ENCODE measurements at places on chromosomes 5 and 9.

DNA sequence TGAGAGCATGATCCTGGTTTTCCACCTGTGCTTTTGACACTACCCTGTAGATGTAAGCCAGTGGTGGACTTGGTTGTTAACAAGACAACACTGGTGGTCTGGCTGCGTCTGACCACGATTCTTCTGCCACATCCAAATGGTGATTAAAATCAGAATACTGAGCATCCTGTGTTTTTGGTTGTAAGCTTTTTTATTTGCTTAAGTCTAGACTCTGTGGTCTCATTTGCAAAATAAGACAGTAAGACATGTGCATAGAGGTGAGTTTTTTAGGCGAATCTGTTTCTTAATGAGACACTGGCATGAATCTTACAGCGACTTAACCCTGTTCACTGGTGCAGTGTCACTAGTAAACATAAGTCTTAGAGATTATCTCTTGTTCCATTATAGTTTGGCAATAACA, 165.4 kb downstream of the ARHGEF28 start:
- no peak for DNase-seq

- DNase-seq = no peak
Observed at GRCh38 chr5:142777099-142777498, 6.9 kb downstream of the ARHGAP26 start.

GRCh38 chr5:66694036-66694435, 97.8 kb downstream of the MAST4 start:
- no peak for DNase-seq

GRCh38 chr5:153276151-153276550, 214.3 kb upstream of the GRIA1 start:
- peak; percentile 11 for DNase-seq

- DNase-seq = no peak
Observed at GRCh38 chr5:59126016-59126707, 543.3 kb downstream of the RAB3C start.

- no peak for DNase-seq
Observed at GRCh38 chr9:130254747-130255630, 10.6 kb upstream of the HMCN2 start.

GRCh38 chr5:24368115-24368514, 276.7 kb downstream of the CDH10 start:
- no peak for DNase-seq

DNA sequence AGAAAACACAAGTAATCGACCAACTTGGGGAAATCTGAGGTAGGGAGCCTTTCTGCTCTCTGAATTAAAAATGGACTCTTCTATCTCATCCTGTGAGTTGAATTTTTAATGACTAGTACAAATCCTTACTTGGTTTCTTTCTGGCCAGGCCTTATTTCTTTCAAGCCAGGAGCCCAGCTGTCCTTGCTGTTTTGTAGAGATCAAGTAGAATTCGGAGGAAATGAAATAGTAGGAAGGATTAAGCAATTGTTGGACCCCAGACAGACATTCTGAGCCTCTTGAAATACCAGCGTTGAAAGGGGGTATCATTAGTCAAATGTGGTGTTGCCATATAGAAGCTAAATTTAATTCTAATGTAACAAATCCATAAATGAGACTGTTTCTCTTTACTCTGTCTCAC, 53.7 kb upstream of the SMIM15 start:
- no peak for DNase-seq

DNA sequence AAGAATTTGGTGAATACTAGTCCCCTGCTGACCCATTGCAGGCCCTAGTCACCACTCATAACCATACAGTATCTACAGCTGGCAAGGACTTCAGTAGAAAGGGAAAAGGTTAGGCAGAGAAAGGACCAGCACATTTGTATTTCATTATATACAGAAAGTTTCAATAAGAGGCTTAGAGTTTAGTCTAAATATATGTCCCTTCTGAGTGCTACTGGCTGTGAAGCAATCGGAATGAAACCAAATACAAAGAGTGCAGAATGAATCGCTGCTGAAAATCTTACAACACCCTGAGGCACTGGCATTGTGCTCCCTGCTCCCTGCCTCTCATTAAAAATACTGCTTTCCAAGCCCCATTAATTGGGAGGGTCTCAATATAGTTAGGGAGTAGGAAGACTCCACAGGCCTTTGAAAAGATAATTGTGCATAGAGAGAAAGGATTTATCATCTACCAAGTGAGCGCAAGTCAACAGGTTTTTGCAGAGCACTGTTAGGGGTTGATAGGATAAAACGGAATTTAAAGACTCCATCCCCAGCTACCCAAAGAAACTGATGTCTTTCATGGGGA, 110.8 kb downstream of the SLC1A3 start:
- no peak for DNase-seq

DNA sequence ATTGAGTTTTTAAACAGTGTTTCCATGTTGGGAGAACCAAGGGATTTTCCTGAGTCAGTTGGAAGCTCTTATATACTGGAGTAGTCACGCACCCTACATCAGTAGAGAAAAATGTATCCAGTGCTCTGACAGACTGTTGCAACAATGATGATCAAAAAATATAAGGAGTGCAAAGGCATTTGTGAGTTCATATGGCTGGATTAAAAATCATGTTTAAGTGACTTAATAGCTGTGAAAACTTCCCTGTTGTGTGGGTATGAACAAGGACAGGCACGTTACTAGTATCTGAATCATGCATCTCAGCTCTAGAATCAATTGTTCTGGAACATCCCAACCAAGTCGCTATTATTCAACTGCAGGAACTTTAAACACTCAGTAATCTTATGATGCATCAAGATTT, 229.7 kb downstream of the ROR2 start:
- DNase-seq = no peak

DNA sequence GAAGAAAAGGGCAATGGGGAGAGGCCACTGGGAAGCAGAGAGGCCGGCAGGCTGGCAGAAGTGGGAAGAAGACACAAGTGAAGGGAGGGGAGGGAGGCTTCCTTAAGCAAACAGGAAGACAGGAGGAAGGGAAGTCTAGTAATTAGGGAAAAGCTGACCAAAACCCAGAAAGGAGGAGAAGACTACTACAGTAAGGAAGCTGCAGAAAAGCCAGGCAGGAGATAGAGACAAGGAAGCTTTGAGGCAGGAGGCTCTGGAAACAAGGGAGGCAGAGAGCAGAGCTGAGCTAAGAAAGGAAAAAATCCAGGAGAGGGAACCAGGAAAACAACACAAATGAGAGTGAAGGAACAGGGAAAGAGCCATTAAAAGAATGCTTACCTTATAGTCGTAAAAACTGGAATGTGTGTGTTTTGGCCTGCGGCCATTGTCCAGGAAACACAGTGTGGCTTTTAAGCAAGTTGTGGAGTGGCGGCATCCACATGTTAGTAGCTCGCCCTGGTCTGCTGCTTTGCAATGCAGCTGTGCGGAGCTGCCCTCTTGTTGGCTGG, 317.1 kb upstream of the CLINT1 start:
- no peak for DNase-seq

GRCh38 chr5:140243706-140244250, 59.1 kb downstream of the PFDN1 start:
- DNase-seq = no peak

DNA sequence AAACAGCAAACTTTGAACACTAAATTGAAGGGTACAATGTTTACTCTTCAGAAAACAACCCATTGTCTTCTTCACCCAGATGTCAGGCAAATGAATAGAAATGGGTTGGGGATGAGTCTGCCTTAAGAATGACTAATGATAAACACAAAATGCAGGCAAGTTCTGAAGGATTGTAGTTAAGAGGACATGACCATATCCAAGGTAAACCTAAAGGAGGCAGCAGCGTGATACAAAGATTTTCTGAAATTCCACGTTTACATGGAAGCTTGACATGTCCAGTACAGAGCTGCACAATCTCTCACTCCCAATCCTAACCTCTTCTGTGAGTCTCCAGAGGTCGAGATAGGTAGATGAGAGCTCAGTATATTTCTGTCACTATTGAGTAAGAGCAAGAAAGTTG, 1263.2 kb upstream of the CDH6 start:
- no peak for DNase-seq

- no peak for DNase-seq
Observed at GRCh38 chr5:168359820-168360460, 68.5 kb downstream of the WWC1 start.

DNA sequence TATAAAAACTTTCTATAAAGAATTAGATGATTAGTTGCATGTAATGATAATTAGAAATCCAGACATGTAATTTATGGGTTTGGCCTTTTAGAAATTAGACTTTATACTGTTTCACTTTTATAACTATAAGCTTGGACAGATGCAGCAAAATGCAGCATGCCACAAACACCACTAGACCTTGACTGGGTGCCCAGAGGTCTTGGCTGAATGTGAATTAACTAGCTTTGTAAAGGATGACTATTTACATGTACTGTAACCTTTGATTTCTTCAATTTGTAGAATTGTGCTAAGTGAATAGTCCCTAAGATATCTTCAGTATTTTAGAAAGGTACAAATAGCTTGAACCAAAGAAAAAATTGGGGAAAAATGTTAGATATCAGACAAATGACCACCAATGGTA, 2168.1 kb downstream of the MAT2B start:
- no peak for DNase-seq

DNA sequence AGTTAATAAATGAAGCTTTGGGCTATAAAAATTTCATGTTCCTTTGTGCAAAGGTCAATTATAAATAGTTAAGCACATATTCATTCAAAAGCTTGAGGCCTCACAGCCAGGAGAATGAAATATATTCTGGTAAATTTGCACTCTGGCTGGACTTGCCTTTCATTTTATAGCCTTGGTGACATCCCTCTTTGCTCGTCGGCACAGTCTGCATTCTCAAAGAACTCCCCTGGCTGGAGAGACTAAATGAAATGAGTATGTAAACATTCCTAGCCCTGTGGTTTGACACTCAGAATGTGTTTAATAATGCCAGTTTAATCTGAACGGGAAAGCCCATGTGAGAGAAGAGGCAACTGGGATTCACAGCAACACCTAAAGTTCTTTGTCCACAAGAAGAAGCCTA, 285.6 kb downstream of the BRINP1 start:
- DNase-seq = no peak

GRCh38 chr5:82045554-82046275, 73.9 kb downstream of the ATG10 start:
- no peak for DNase-seq

GRCh38 chr5:136080483-136081216, 51.9 kb downstream of the TGFBI start:
- DNase-seq = peak; percentile 76

DNA sequence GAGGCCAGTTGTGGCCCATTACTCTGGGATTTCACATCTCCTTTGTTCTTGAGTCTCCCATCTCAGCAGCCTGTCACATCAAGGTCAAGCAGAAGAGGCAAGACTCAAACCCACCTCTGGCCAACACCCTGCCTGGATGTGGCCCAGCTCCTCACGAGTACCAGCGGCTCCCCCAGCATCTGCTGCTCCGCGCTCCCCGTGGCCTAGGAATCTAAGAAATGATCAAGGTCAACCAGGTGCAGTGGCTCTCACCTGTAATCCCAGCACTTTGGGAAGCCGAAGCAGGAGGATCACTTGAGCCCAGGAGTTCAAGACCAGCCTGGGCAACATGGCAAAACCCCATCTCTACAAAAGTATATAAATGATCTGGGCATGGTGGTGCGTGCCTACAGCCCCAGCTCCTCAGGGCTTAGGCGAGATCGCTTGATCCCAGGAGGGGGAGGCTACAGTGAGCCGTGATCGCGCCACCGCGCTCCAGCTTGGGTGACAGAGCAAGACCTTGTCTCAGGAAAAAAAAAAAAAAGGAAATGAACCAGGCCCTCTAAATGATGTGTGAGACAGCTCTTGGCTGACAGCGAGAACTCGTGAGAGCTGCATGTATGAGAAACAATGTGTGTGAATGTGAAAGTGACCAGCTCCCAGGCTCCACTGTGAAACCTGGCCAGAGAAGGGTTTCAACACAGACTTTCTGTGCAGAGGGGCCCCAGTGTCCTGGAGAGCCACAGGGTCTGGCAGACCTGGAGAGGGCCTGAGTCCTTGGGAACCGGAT, 61.6 kb upstream of the ANGPTL2 start:
- no peak for DNase-seq

- peak; percentile 99 for DNase-seq
Observed at GRCh38 chr5:181223058-181223728, at the start of gene TRIM41. Gene TRIM41, plus strand, starts transcription at chr5:181223281. Its CDS starts 719 bp downstream, at chr5:181224000.

- no peak for DNase-seq
Observed at GRCh38 chr5:11955331-11955730, 51.1 kb upstream of the CTNND2 start.

- no peak for DNase-seq
Observed at GRCh38 chr9:5395428-5395827, 42.3 kb downstream of the PLGRKT start.

DNA sequence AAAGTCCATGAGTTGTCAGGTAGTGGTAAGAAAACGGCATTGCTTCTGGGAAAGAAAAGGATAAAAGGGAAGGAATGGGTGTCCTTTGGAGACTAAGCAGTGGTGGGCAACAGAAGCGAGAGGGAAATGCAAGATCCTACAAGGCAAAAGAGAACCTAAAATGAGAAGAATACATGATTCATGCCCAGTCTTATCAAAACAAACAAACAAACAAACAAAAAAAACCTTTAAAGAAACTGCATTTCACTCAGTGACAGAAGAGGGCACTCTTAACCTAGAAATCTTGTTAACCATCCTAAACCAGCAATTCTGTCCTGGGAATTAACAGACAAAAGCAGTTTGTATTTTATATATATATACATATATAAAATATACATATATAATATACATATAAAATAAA, 88.5 kb downstream of the SUSD1 start:
- DNase-seq = no peak

DNA sequence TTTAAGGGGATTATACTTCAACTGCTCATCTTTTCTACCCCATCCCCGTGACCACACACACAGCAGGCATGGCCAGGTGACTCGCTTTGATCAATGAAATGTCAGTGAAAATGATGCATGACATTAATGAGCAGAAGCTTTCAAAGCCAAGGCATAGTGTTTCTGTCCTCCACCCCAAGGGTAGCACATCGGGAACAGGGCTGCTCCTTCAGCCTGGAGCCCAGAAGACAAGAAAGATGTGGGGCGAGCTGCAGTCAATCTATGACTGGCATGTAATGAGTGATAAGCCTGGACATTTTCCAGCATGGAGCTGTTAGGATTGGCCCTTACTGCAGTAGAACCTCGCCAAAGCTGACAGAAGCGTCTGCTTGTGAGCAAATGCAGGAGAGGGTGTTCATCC, 122.6 kb upstream of the IRX2 start:
- DNase-seq = no peak

All from stimulated activated CD4-positive, alpha-beta T cell treated with anti-CD3 and anti-CD28 coated beads, Interleukin-15, amount 100 ng/mL, for 24 hours (primary cell).